CD4-positive, alpha-beta T cell treated with Interleukin-1 beta for 1 hour (primary cell): ENCODE measurements at places on chromosomes 16 and 17.

DNA sequence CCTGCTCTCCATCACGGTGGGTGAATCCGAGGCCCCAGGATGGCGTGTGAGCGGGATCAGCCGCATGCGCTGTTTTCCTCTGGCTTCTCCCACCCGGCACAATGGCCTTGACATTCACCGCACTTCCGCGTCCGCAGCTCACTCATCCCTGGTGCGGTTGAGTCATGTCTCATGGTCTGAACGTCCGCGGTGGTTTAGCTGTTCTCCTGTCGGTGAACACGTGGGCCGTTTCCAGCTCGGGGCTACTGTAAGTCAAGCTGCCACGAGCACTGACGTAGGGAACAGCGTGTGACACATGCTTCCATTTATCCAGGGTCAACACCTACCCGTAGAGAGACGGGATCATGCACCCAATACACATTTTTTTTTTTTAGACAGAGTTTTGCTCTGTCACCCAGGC lies 15.3 kb upstream of the CACNA1H start:
- no peak for DNase-seq

- no peak for DNase-seq
Measured at GRCh38 chr16:74449470-74449869, 28.2 kb upstream of the CLEC18B start.

DNA sequence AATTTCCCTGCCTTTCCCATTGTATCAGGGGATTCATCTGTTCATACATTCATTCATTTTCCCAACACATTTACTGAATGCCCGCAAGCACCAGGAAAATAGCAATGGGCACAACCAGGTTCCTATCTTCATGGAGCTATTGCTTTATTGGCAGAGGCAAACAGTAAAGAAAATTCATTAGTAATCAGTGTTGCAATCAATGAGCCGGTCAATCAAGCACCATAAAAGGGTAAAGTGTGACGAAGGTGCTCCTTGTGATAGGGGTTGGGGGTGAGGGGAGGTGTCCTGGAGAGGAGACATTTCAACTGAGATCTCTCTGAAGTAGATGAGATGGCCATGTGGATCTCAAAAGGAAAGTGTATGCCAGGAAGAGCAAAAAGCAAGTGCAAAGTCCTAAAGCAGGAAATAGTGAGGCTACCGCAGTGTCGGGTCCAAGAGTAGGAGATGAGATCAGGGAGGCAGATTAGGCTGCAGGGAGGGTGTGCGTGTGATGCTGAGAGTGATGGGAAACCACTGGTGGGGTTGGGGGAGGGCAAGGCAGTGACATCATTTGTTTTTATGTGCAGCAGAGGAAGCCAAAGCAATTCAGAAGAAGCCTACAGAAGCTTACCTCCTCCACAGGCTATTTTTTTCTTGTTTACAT lies 28.4 kb downstream of the CDH13 start:
- peak; percentile 83 for DNase-seq

- no peak for DNase-seq
Measured at GRCh38 chr16:49471038-49471727, 97.6 kb downstream of the C16orf78 start.

- DNase-seq: no peak
Measured at GRCh38 chr17:59892251-59892923, 356 bp downstream of the TUBD1 start.

- DNase-seq: no peak
Measured at GRCh38 chr16:52512297-52512987, 34.5 kb downstream of the TOX3 start.

DNA sequence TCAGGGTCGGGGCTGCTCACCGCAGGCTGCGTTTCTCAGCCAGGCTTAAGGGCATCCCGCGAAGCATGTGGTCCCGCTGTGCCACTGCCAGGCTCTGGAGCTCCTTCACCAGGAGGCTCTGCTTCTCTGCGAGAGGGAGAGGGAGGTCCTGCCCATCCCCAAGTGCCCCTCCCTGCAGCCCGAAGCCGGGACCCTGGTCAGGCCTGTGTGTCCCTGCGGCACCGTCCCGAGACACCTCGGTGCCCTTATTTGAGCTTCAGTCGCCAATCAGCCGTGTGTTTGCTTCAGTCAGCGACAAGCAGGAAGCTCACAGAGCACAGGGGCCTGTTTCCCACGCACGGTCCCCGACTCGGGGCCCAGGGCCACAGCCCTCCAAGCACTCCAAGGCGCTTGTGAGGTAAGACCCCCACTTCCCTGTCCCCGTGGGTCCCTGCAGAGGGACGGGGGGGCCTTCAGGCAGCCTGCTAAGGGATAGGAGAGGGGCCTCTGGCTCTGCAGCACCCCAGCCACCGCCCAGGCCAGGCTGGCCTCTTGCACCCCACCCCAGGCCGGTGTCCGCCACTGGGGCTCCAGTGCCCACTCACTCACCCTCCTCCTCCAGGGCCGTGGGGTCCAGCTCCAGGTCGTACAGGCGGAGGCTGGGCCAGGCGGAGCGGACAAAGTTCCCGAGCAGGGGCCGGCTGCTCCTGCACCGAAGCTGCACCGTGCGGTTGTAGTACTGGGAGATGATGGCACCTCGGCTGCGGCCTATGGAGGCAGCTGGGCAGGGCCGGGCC lies 3.2 kb downstream of the TMC6 start:
- DNase-seq: no peak

GRCh38 chr16:66972983-66973382 lies 11.9 kb downstream of the CES3 start:
- DNase-seq: no peak

DNA sequence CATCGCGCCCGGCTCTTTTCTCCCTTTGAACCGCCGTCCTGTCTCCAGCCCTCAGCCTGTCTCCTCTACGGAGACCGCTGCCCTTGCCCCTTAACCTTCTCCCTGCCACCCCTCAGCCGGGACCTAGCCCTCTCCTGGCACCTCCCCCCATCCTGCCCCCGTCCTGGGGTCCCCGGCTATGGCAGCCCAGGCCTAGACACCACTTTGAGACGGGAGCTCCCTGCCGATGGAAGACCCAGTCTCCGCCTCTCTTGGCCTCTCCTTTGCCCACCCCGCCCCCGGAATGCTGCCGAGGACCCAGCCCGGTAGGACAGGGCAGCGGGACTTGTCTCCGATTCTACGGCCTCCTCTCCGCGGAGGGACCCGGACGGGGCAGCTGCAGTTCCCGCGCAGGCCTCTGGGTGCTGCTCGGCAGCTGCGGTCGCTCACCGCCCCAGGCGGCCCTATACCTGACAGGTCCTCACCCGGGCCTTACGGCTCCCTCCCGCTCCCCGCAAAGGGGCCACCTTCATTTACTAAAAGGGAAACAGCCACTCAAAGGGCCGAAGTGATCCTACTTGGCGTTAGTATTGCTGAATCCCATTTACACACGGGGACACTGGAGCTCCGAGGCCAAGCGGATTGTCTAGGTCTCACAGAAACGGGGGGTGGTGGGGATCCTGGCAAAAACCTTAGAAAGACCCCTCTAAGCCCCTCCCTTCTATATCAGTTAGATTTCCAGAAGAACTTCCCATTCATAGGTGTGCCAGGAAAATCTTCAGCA lies 32.6 kb upstream of the TAC4 start:
- peak; percentile 69 for DNase-seq

GRCh38 chr16:759110-759910 lies 1.2 kb upstream of the MSLN start:
- no peak for DNase-seq

GRCh38 chr16:78684030-78684611 lies 584.7 kb downstream of the WWOX start:
- DNase-seq: no peak

DNA sequence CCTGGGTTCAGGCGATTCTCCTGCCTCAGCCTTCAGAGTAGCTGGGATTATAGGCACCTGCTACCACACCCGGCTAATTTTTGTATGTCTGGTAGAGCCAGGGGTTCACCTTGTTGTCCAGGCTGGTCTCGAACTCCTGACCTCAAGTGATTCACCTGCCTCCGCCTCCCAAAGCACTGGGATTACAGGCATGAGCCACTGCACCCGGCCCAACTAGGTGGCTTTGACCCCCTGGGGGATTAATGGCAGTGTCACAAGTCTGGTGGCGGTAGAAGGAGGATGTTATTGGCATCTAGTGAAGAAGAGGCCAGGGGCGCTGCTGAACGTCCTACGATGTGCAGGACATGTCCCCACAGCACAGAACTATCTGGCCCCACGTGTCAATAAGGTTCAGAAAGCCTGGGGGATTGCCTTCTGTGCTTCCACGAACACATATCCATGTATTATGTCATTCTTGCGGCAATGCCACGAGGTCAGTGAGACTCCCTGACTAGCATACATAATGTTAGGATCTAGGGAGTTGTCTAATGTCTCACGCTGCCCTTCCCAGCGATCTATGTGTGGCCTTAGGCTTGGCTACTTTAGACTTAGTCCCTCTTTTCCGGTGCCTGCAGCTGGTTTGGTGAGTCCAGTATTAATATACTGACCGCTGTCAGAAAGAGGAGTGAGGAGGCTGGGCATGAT lies 75.8 kb downstream of the ABCC6 start:
- no peak for DNase-seq

DNA sequence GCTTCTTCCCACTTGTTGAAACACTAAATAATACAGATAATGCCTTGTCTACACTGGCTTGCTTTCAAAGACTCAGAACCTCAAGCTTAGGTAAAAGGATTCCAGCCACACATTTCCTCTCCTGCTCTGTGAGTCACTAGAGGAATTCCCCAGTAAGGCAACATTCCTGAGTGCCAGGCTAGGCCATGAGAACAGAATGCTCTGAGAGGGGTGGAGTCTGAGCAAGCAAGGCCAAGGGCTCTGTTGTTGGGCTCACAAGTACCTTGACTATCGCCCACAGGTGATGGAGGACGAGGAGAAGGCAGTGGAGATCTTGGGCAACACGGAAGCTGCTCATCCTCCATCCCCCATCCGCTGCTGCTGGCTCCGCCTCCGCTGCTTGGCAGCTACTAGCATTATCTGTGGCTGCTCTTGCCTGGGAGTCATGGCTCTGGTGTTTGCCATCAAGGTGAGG lies 6.7 kb upstream of the PHKG2 start:
- no peak for DNase-seq

DNA sequence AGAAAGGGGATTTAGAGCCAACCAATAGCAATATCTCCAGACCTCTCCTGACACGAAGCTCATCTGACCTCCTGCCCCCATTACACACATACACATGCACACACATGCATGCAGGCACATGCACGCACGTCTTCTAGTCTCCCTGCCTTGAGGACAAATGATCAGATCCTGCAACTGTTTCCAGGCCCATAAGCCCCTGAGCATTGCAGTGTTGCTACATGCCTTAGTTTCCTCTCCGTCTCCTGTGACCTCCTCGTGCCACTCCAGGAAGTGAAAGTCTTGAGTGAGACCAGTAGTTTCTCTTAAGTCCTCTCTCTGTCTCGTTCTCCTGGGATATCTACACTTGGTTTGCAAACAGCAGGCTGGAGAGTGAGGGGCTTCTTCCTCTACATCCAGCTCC lies 8.2 kb downstream of the CIITA start:
- no peak for DNase-seq

GRCh38 chr17:73924114-73924908 lies 279.2 kb upstream of the RPL38 start:
- no peak for DNase-seq

GRCh38 chr17:80621335-80621996 lies 76.8 kb downstream of the RPTOR start:
- DNase-seq: no peak

GRCh38 chr17:5870231-5870953 lies 199.8 kb upstream of the WSCD1 start:
- no peak for DNase-seq

GRCh38 chr16:82881516-82881915 lies 254.7 kb downstream of the CDH13 start:
- no peak for DNase-seq

GRCh38 chr17:74149597-74150427 lies 53.7 kb upstream of the RPL38 start:
- DNase-seq: no peak

- no peak for DNase-seq
Measured at GRCh38 chr16:56048425-56049105, 142.7 kb upstream of the GNAO1 start.

- DNase-seq: peak; percentile 25
Measured at GRCh38 chr17:28643983-28644786, 773 bp downstream of the BLTP2 start.

- DNase-seq: no peak
Measured at GRCh38 chr17:49018116-49018612, 21.0 kb downstream of the IGF2BP1 start.

DNA sequence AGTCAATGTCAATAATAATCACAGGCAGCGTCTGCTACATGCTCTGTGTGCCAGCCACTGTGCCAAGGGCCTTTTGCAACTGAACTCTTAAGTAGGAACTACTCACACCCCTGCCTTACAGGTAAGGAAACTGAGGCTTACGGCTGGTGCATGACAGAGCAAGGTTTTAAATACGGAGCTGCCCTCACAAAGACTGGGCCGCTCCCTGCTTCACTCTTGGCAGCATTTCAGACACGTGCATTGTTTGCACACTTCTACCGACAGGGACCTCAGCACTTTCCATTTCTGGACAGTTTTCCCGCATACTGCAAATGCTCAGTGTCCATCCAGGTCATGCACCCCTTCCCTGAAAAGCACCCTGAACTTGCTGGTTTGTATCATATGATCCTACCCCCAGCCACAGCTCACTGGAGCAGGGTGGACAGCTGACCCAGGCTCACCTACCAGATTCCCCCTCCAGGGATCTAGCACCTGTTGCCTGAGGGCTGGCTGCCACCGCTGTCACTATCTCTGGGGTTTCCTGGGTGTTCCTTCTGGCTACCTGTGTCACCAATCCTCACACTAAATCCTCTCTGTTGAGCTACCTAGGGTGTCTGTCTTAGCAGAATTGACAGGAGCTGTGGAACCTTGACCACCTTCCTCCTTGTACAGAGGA lies 142.9 kb downstream of the C16orf78 start:
- no peak for DNase-seq

DNA sequence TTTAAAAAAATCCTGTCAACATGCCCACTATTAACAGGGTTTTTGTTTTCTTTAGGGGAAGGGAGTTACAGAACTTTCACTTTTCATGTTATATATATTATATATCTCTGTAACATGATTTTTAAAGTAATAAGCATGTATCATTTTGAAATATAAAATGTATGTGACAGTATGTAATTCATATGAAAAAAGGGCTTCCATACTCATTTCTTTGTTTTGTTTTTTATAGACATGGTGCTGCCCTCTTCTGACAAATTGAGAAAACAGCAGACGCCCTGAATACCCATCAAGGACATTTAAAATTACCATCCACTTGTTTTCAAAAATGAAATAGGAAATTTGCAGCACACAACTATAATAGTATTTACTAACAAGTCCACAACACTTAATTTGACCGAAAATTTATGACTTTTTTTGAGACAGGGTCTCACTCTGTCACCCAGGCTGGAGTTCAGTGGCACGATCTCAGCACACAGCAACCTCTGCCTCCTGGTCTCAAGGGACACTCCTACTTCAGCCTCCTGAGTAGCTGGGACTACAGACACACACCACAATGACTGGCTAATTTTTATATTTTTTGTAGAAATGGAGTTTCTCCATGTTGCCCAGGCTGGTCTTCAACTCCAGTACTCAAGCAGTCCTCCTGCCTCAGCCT lies 30.4 kb downstream of the CFDP1 start:
- DNase-seq: peak; percentile 52

GRCh38 chr17:45235416-45236281 lies 14.0 kb downstream of the FMNL1 start:
- DNase-seq: peak; percentile 77
